ENCODE measurements at places on chromosomes 1 and 21. TPM values are rescaled to one million over a fixed set of nuclear protein-coding genes. Genes with fewer than 3 reads are reported as not detected.
A peak's percentile ranks its signal among the peaks of the same experiment; 100 is the strongest.

Gene TAS1R1
- not detected for total RNA-seq

DNA sequence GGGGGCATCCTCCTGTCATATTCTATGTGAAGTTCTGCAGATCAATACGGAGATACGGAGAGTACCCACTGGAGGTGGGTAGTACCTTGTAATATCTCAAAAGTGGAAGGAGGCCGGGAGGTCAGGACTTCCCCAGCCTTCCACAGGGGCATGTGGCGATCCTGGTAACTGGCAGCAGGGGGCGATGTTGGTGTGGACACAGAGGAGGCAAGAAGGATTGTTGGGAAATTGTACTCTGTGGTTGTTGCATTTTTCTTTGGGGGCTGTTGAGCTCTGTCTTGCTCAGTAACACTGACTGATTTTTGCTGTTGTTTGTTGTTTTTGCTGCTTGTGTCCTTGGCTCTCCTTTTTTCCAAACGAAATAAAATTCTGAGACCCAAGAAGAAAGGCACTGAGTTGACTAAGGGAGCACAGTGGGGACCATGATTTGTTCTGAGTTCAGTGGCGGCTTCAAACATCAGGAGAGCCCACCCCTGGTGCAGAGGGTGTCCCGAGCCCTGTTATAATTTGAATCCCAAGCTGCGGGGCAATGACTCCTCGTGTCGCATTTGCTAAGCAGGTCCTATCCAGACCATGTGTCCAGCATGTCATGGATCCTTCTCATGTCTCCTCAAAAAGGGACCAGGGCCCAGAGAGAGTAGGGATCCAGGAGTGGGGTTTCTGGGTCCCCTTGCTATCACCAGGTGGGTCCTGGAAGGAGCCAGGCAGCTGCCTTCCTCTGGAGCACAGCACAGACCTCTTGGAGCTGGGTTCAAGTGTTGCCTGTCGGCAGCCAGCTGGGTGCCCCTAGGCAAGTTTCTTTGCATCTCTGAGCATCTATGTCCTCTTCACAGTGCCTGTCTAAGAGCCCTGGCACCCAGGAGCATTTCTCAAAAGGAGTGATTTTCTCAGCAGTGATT is 22.8 kb downstream of the LHX4 start:
- no peaks in the 10 kb centered on the region for H3K4me1 ChIP-seq
- peaks cover 10% of the 10 kb centered on the region for H3K27me3 ChIP-seq
- no peak overlapping the region for H3K4me3 ChIP-seq
- DNase-seq, result peak; percentile 34
- H3K36me3 ChIP-seq, result no peaks in the 10 kb centered on the region
- no peak overlapping the region for H3K27ac ChIP-seq

GRCh38 chr1:2124446-2125198 is 70.0 kb downstream of the FAAP20 start:
- H3K27me3 ChIP-seq, result peaks cover 18% of the 10 kb centered on the region
- DNase-seq, result no peak
- H3K4me3 ChIP-seq, result no peak overlapping the region
- no peaks in the 10 kb centered on the region for H3K4me1 ChIP-seq

GRCh38 chr1:67589519-67590233 is 95.3 kb upstream of the GADD45A start:
- H3K27me3 ChIP-seq, result no peaks in the 10 kb centered on the region
- H3K4me3 ChIP-seq, result no peak overlapping the region
- H3K36me3 ChIP-seq, result no peaks in the 10 kb centered on the region
- peak overlapping the region; percentile 66 for H3K27ac ChIP-seq
